NCI-H1092 treated with DMSO at 0.1 percent for 48 hours (cell line): ENCODE measurements at places on chromosomes 12 and 14.

- DNase-seq, result no peak
Measured at GRCh38 chr12:26963413-26963812, 25.1 kb downstream of the FGFR1OP2 start.

- no peak for DNase-seq
Measured at GRCh38 chr14:83255727-83256090, 1722.1 kb upstream of the SEL1L start.

GRCh38 chr12:27965411-27965810 lies 7.1 kb downstream of the PTHLH start:
- DNase-seq, result no peak

- no peak for DNase-seq
Measured at GRCh38 chr14:51604073-51604472, 47.6 kb upstream of the FRMD6 start.

GRCh38 chr12:114481200-114481535 lies 75.2 kb upstream of the TBX5 start:
- no peak for DNase-seq

GRCh38 chr12:119704065-119704747 lies 36.3 kb downstream of the PRKAB1 start:
- DNase-seq, result no peak
